Right lung (tissue), 10 donors: ENCODE measurements at places on chromosomes 7 and 10. TPM values are rescaled to one million over a fixed set of nuclear protein-coding genes. Genes with fewer than 3 reads are reported as not detected.

Gene CXCL12
- 194 TPM for polyA plus RNA-seq

Gene ZEB1
- polyA plus RNA-seq: 36.0 TPM

Gene SPOCK2
- polyA plus RNA-seq: 4.7 TPM

Gene BLNK
- 15.8 TPM for polyA plus RNA-seq

Gene CYP26C1
- polyA plus RNA-seq: not detected

Gene FOXI2
- not detected for polyA plus RNA-seq

Gene VSTM4
- polyA plus RNA-seq: 28.7 TPM

Gene STN1
- polyA plus RNA-seq: 29.6 TPM

Gene MMD2
- not detected for polyA plus RNA-seq

Gene CPN1
- polyA plus RNA-seq: not detected

GRCh38 chr7:103325744-103326143, 18.8 kb downstream of the DNAJC2 start:
- DNase-seq: no peak

DNA sequence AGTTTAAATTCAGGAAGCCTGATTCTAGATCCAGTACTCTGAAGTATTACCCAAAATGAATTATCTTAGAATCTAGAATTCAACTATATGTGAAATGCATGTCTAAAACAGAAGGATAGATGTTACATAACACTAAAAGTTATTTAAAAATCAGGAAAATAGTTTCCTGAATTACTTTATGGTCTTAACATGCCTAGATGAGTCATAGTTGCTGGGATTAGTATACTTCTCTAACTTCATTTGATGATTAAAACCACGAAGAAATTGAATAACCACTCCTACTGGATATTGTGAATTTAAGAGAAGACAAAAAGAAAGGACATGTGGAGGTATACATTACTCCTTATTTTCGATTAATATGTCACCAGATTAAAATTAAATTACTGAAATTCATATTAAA, 65.5 kb downstream of the ATAD1 start:
- DNase-seq: no peak

GRCh38 chr7:99196536-99197258, 11.2 kb downstream of the KPNA7 start:
- DNase-seq: no peak

DNA sequence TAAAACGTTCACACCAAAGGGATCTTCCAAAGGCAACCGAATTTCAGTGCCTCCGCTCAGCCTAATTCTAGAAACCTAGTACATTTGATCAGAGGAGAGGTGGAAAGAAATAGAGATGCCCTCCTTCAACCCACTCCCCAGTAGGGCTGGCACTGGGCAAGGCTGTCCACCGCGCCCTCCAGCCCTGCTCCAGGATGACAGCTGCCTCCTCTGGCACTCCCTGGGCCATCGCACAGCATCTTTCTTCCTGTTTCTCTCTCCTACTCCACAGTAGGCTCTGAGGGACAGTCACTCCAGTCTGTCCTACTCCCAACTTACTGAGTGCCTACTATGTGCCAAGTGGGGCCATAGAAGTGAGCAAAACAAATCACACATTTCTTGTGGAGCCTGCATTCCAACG, 226.2 kb downstream of the SKIDA1 start:
- no peak for DNase-seq

DNA sequence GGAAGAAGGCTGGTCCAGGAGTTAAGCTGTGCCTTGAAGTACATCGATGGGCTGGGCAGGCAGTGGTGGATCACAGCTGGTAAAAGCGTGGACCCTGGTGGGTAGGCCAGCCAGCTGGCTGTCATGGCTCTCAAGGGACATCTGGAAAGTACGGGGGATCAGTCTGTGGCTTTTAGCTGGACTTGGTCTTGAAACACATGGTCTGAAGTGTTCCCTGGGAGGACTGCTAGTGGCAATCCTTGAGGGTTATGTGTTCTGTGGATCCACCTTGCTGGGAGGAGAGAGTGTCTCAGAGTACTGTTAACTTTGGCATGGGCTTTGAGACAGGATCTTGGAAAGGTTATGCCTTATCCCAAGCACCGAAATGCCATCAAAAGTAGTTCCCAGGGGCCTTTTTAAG, 754.3 kb downstream of the SUGCT start:
- no peak for DNase-seq

- no peak for DNase-seq
These were observed 433.9 kb upstream of the LRGUK start for GRCh38 chr7:133693281-133693680.

GRCh38 chr10:24938525-24938924, 13.9 kb downstream of the PRTFDC1 start:
- no peak for DNase-seq

- DNase-seq: no peak
These were observed 89.3 kb upstream of the PITRM1 start for GRCh38 chr10:3261921-3262320.

- no peak for DNase-seq
These were observed 166.0 kb downstream of the ACTR3B start for GRCh38 chr7:152925412-152926147.

DNA sequence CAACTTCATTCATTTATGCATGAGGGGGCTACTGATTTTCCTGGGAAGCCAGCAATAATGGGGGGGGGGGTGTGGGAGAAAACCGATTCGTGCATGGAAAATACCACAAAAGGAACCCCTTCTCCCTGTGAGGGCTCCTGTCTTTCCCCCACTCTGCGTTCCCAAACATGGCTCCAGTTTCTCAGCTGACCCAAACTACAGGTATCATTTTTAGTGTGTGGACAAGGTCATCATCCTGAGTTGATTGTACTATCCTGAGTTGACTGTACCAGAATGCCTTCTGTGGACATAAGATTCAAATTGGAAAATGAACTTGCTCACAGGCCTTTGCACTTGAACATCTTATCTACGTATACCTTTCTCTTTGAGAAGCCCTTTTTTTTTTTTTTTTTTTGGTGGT, 49.9 kb downstream of the ZRANB1 start:
- no peak for DNase-seq

GRCh38 chr7:149799397-149800168, 26.2 kb upstream of the ZNF467 start:
- DNase-seq: no peak

DNA sequence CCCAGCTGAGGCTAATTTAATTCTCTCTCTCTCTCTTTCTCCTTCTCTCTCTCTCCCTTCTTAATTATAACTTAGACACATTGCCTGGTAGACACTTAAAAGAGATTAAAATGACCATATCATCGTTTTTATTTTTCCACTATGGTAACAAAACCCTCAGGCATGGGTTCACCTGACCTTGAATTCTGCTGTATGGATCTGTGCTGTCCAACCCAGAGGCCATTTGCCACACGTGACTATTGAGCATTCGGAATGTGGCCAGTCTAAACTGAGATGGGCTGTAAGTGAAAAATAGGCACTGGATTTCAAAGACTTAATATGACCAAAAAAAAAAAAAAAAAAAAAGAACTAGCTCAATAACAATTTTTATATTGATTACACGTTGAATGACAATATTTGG, 93.6 kb downstream of the NHLRC2 start:
- DNase-seq: no peak

DNA sequence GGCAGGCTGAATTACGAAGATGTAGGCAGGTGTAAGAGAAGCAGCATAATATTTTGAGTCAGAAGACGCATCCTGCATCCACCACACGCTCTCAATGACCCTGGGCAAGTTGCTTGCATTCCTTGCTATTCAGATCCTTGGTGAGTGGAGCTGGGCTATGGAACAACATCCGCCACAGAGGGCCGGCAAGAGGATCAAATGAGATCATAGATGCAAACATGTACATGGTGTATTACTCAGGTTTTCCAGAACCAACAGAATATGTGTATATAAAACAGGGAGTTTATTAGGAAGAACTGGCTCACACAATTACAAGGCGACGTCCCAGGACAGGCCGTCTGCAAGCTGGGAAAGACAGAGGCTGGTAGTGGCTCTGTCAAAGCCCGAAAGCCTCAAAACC, 51.5 kb downstream of the ADAM12 start:
- DNase-seq: no peak

- no peak for DNase-seq
These were observed 92.8 kb upstream of the FAM133B start for GRCh38 chr7:92682903-92683539.

DNA sequence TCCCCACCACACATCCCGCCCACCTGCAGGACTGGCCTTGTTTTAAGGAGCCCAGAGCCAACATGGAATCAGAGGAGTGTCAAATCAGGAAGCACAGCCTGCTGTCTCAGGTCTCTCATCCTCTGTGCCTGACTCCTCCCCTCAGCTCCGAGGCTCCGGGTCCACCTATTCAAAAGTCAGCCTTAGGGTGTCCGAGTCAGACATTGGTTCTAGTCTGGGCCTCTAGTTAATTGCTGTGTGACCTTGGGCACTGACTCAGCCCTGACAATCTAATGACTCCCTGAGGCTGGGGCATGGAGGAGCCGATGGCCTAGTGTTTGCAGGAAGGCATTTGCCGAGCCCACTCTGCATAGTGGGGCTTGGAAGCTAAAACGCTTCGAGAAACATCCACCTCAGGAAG, 223.1 kb upstream of the PPP2R2D start:
- no peak for DNase-seq

DNA sequence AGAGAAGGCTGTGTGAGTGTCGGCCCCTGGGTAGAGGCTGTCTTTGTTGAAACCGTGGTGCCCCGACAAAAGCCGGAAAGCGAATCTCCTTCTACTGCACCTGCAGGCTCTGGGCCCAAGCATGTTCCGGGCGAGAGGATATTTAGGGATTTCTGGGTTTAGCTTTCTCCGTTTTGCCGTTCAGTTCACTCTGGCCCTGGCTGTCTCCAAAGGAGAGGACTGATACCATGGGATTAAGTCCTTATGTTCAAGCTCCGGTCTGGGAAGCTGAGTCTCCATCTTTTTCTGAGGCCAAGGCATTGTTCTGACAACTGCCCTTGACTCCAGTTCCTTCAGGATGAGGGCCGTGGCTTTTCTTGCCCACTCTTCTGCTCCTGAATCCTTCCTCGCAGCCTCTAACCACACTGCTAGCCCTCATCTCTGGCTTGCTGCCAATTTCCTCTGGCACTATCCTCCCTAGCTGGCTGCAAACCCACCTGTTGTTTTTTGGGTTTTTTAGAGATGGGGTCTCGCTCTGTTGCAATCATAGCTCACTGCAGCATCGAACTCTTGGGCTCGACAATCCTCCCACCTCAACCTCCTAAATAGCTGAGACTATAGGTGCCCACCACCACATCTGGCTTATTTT, 206.8 kb downstream of the SKIDA1 start:
- DNase-seq: no peak

- DNase-seq: no peak
These were observed 323.7 kb upstream of the ANKRD30A start for GRCh38 chr10:36801660-36802059.

- DNase-seq: peak; percentile 19
These were observed 428.4 kb downstream of the GFRA1 start for GRCh38 chr10:115844591-115844990.

DNA sequence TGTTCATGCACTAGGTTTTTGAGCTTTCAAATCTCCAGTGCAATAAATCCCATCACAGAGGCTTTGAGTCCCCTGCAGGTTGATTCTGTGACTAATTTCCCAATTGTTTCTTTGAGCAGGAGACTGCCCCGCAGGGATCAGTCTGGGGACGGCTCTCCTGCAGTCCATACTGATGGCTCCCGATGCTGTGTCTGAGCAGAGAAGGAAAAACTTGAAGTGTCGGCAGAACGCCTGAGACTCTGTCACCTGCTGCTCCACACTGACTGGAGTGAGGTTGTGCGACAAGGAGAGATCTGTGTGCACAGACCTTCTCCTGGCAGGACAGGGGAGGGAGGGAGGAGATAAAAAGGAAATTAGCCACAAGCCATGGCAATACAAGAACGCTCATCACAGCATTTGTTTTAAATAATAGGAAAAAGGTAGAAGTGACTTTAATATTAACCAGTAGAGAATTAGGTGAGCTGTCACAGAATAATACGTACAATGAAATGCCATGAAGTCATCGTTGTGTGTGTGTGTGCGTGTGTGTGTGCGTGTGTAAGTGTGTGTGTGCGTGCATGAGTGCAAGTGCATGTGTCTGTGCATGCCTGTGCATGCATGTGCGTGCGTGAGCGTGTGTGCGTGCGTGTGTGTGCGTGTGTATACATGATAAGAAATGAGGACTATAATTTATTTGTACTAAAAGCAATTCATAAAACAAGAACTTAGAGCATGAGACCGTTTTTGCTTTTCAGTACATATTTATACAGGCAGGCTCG, 38.2 kb downstream of the HTR5A start:
- no peak for DNase-seq

DNA sequence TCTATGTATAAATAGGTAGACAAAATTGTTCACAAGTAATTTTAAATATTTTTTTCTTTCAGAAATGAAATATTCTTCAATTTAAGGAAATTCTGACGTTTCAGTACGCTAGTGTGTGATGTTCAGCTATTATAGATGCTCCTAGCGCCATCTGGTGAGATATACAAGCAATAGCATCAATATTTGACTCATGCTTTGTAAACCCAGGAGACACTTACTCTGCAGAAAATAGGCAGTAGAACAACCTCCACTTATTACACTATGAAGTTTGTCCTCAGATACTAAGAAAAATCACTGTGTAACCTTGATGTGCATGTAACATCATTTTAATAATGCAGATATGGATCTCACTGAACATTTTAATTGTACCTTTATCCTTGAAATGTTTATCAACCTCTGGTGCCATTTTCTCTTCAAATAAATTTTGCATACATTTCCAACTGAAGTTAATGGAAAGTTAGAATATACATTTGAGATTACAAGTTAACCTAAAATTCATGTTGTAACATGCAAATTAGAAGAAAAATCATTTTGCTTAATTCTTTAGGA, 151.5 kb upstream of the FAM3C start:
- DNase-seq: peak; percentile 31

- no peak for DNase-seq
These were observed 141.6 kb downstream of the ALOX5 start for GRCh38 chr10:45515630-45516029.

DNA sequence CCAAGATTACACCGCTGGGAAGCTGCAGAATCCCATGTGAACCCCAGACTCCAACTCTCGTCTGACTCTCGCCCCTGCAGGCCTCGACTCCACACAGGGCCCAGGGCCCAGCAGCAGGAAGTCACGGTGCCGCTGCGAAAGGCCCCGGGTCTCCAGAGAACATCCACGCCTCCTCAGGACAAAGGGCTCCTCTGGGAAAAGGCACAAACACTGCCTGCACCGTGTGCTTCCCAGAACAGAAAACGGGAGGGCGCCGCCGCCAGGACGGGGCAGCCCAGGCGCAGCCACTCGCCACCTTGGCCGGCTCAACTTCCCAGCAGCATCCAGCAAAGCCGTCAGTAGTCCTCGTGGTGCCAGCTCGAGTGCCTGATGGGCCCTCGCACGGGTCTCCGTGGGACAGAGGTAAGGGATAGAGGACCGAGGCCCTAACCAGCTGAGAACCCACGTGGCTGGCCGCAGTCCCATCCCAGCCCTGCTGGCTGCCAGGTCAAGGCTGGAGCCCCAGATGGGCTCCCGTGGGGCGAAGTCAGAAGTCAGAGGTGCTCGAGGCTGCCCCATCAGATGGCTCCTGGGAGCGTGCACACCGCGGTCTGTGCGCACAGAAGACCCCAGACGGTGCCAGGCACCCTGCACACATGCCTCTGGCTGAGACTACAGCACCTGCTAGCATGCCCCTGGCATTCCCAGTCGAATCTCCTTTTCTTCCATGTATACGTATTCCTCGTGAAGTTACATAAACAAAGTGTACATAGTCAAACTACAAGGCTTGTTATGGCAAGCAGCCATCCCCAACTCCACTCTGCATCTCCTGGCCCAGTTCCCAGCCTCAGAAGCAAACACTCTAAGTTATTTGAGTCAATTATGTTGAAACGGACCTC, 60.2 kb downstream of the MAD1L1 start:
- peak; percentile 90 for DNase-seq

GRCh38 chr10:33800545-33800944, 466.1 kb upstream of the NRP1 start:
- DNase-seq: no peak
